Eye (tissue), 1 donor: ENCODE measurements at places on chromosomes 16 and 17.
A peak's percentile ranks its signal among the peaks of the same experiment; 100 is the strongest.

DNA sequence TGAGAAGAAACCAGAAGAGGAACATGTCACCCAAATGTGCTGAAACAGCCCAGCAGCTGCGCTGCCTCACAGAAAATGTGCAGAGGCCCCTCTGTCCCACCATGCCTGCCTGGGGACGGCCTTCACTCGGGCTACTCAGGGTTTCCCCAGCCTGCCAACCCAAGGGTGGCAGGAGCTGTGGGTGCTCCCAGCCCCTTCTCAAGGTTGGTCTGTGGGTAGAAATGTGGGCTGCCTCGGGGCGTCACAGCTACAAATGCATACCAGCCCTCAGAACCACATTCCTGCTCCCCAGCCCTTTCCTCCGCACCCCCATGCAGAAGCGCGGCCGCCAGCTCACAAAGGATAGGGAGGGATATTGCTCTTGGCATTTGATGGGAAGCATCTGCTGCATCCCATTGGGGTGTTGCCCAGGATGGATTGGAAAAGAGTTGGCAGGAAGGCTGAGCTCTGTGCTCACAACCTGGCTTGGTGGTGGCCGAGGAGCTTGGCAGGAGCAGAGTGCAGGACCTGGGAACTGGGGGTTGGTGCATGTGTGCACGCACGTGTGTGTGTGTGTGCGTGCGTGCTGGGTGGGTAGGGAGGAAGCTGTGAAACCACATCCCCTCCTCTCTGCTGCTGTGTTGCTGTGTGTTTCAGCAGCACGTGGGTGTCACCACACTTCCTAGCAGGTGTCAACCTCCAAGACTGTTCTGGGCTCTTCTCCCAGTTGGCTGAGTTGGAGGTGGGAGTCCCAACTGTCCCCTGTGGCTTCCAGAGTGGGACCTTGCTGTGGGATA lies 304.4 kb downstream of the SEC14L1 start:
- DNase-seq = no peak

GRCh38 chr17:9971991-9972390 lies 66.9 kb upstream of the RCVRN start:
- DNase-seq = peak; percentile 66

DNA sequence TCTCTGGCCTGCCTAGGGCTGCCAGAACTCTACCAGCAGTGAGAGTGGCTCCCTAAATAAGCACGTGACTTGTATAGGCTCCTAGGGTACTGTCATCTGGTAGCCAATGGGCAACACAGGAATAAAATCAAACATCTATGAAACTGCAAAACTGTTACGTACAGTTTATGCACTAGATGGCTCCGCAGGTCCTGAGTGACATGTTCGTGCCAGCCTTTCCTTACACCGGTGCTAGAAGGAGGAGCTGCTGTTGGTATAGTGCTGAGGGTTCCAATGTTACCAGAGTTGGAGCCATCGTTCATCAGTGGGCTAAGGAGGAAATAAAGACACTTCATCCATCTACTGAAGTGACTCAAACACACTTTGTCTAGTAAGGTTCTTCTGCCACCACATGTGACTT lies 63.2 kb upstream of the TRAP1 start:
- DNase-seq = no peak

DNA sequence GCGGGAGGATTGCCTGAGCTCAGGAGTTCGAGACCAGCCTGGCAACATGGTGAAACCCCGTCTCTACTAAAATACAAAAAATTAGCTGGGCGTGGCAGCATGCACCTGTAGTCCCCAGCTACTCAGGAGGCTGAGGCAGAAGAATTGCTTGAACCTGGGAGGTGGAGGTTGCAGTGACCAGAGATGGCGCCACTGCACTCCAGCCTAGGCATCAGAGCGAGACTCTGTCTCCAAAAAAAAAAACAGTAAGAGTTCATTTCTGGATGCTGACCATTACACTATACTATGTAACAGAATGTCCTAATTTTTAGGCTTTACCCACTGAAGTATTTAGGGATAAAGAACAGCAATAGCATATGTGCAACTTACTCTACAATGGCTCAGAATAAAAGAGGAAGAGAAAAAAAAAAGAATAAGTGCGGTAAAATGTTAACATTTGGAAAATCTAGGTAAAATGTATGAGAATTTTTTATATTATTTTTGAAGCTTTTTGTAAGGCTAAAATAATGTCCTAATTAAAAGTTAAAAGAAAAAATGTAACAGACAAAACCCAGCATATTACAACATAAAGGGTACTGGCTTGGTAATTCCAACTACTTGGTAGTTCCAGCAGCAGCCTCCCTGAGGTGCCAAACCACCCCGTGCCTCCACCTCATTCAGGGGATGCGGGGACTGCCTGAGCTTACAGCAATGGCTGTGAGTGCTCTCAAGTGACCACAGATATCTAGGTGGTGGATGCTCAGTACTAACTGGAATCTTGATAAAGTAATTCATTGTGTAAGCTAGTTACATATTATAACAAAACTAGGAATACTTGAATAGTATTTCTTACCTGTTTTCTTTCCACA lies 10.9 kb downstream of the COPS3 start:
- no peak for DNase-seq

DNA sequence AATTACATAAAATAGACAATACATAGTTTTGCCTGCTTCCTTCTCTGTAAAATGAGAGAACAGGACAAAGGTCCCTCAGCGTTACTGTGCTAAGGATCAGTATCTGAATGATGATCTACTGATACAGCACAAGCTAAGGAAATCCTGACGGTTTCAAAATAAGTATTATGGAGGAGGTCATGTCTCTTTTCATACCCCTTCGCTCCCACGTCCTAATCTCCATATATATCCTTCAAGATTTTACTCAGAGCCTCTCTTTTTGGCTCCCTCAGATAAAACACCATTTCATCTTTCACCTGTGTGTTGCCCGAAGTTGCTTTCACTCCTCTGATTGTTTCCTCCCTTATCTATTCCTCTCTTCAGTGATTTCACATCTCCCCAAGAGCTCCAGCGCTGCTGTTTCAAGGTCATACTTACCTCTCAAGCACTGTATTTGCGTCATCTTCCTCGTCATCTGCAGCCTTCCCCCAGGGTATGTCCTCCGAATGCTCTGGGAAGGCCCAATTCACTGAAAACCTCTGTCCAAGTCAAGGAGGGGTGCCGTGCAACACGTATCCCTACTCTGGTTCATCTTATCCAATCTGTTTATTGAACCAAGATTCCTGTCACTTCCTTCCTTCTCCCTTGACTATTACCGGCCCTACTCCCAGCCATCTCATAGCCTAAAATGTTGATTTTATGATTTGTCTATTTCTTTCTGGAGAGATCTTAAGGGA lies 1.2 kb upstream of the BLTP2 start:
- peak; percentile 3 for DNase-seq

GRCh38 chr17:31900877-31901276 lies 631 bp downstream of the UTP6 start:
- DNase-seq = no peak
